GM23338 (cell line): ENCODE measurements at places on chromosomes 1 and 21. TPM values are rescaled to one million over a fixed set of nuclear protein-coding genes. Genes with fewer than 3 reads are reported as not detected.
A peak's percentile ranks its signal among the peaks of the same experiment; 100 is the strongest.

GRCh38 chr1:94936861-94937620 lies 10.1 kb upstream of the CNN3 start:
- DNase-seq, result peak; percentile 68

The GCSAML gene
- not detected in 2 replicates for polyA plus RNA-seq

- no peak for DNase-seq
Observed at GRCh38 chr21:44253832-44254710, 7.6 kb downstream of the DNMT3L start.

The FGR gene
- 0.42 and 0.53 TPM in 2 replicates for polyA plus RNA-seq

The CYP4X1 gene
- polyA plus RNA-seq, result 1.1 and 1.8 TPM in 2 replicates
